Activated CD4-positive, alpha-beta T cell treated with anti-CD3 and anti-CD28 coated beads, Interleukin-2, amount 50 U/mL, for 16 hours (primary cell): ENCODE measurements at places on chromosomes 3 and 15.

- no peak for DNase-seq
Measured at GRCh38 chr3:44208568-44208967, 33.1 kb upstream of the TOPAZ1 start.

DNA sequence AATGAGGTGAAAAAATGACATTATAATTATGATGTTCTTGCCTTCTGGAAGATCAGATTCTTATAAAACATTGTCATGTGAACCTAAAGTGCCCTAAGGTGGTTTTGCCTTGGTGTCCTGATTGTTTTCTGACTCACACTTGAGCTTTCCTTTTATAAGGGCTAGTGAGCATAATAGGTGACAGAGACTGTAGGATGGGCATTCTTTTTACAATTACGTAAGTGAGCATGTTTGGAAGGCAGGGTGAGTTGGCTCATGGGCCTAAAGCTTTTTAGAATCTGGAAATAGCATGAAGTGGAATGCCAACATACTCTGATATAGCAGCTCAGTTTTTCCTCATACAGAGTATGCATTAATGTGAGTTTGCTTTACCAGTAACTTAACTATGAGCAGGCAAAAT is 41.2 kb downstream of the CRYBG3 start:
- no peak for DNase-seq

GRCh38 chr3:99249627-99250026 is 348.1 kb upstream of the DCBLD2 start:
- DNase-seq, result no peak

DNA sequence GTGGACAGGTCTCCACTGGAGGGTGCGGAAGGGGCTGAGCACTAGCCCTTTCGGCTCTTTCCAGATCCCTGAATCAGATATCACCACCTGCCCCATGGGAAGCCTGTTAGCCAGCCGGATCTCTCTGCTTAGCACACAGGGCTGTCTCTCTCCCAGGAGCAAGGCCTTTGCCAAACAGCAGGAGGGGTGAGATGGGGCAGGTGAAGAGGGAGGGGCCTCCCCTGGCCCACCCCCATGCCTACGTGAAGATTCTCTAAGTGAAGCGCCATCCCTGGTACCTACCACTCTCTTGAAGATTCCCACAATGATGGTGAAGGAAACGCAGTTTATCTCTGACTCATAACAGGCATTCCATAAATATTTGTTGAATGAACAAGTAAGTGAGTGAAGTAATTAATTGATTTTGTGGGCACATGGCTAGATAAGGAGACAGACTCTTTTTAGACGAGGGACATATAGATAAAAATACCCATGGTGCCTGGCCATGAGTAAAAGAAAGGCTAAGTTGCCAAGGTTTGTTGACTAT is 19.6 kb upstream of the HCN4 start:
- no peak for DNase-seq

- no peak for DNase-seq
Measured at GRCh38 chr15:47356297-47356696, 361.0 kb upstream of the SEMA6D start.

DNA sequence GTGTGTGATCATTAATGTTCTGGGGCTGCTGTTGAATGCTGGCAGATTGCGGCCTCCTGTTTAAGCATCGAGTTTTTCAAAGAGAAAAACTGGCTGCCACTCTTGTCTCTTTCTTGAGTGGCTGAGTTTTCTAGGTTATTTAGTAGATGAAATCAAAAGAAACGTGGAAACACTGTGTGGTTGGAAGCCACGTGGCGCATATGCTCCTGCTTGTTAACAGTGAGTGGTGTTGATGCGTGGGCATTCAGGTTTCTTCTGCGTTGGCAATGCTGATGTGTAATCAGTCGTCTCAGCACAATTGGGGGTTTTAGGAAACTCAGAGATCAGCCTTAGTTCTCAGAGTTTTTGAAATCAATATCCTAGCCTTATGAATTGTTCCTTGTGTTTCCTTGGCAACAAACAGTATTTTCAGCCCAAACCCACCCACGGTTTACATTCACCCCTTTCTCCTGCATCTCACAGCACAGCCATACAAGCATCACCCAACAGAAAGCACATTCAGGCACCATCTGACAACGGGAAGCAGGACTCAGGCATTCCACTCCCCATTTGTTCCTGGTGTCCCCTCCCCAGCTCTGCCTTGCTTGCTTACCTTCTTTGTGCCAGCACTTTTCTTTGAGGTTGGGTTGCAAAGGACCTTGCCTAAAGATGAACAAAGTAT is 74.7 kb downstream of the SEC22A start:
- DNase-seq, result no peak

DNA sequence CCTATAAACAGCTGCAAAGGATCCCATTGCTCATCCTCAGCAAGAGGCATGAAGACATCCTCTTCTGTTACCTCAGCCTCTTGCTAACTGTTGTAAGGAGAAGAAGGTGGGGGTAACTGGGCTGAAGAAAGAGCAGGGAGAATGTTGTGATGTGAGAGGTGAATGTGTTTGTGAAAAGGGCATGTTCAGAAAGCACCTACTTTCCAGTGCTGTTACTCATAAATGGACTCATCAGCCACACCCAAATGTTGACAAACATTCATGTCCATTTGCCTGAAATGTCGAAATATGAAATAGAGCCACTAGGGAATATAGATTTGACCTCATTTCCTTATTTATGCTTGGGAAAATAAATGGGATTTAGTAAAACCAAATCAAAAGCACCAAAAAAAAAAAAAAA is 12.6 kb downstream of the SLC24A1 start:
- DNase-seq, result no peak

DNA sequence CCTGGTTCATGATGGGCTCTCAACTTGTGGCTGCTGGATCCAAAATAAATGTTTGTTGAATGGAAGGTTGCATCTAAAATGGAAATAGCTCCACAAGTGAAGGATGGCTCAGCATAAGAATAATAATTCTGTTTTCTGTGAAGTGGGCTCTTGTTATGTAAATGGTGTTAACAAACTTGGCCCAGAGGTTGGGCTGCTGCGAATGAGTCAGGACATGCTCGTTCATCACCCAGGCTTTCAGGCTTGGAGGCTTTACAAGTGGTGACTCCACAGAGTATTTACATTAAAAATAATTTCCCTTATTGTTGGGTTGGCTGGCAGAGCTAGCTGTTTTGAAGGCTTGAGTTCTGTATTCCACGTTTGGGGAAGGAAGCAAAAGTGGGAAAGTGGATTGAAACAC is 60.5 kb downstream of the ITGB5 start:
- no peak for DNase-seq

DNA sequence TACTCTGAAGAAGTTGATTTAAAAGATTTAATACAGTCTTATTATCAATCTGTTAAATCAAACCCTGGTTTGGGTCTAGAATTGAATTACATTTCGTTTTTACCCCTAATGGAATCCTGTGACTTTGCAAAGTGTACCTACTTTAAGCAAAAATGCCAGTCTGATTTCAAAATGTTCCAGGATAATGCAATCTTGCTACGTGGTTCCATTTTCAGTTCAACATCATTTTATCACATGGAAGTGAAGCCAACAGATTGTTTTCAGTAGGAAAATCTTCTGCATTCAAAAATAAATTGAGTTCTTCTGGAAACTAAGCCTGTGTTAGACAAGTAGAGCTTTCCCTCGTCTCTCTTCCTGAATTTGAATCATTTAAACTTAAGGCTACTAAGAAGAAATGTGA is 356.4 kb downstream of the CHST2 start:
- no peak for DNase-seq

- DNase-seq, result no peak
Measured at GRCh38 chr3:109887293-109887692, 549.9 kb upstream of the DPPA4 start.

GRCh38 chr3:51678641-51679040 is 7.6 kb downstream of the TEX264 start:
- DNase-seq, result no peak

GRCh38 chr3:71323558-71323957 is 260.0 kb downstream of the FOXP1 start:
- no peak for DNase-seq

DNA sequence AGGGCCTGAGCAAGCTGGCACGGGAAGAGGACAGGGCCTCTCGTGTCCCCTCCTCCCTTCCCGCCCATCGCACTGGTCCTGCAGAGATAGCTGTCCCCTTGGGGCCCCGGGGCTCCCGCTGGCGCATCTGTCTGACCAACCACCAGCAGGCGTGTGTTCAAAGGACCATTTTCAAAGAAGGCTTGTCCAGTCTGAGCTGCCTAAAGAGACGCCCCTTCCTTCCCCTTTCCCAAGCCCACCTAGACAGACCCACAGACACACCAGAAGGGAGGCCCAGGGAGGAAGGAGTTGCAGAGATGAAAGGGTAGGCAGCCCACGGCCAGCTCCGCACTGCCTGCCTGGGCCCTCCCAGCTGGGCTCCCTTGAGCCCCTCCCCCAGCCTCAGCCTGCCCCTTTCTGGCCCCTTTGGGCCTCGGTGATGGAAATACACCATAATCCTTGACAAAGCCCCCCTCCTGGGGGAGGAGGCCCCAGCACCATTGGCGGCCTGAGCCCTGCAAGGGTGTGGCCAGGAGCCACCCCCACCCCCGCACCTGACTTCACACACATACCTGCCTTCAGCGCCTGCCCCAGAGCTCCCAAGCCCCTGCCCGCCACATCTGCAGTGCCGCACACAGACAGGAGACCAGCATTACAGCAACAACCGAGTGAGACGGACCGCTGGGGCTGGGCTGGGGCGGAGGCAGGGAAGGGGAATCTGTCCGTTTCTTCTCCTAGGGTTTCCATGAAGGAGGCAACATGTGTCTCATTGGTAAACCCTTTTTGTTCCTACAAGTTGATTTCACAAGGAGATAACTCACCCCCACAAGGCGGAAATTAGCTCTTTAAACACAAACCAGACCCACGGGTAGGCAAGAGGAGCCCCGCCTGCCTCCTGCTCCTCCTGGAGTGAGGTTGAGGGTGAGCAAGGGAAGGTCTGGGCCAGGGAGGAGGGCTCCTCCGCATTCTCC is at the start of gene STRA6:
STRA6 (minus strand) TSS at position 336 of the 950 bp plus-strand sequence. CDS start 520 bp downstream, outside the sequence.
- no peak for DNase-seq

DNA sequence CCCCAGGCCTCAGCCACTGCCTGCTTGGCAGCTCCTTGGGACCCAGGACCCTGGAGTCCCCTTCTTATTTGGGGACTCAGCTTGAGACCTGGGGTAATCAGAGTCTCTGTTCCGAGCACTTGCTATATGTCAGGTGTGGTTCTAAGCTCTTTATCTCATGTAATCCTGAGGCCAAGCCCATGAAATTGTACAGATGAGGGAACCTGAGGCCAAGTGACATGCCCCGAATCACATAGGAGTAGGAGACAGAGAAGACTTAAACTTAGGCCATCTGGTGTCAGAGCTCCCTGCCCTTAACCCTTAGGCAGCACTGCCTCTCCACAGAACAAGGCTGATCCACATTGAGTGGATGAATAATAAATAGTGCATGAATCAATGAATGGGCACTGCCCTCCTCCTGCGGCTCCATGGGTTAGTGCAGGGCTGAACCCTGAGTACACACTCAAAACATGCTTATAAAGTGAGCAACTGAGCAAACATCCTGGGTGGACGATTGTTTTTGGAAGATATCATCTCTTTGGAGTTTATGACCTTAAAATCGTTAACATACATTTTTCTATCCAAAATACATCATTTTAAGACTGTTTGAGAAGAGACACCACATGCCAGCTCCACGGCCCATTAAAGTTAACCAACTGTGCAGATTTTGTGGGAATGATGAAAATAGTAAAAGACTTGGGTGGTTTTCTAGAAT is 33.2 kb upstream of the IQSEC1 start:
- DNase-seq, result no peak

DNA sequence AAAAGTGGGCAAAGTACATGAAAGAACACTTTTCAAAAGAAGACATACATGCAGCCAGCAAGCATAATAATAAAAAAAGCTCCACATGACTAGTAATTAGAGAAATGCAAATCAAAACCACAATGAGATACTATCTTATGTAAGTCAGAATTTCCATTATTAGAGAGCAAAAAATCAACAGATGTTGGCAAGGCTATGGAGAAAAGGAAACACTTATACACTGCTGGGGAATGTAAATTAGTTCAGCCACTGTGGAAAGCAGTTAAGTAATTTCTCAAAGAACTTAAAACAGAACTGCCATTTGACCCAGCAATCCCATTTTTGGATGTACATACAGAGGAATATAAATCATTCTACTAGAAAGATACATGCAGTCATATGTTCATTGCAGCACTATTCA is 360.7 kb downstream of the NSUN3 start:
- no peak for DNase-seq

DNA sequence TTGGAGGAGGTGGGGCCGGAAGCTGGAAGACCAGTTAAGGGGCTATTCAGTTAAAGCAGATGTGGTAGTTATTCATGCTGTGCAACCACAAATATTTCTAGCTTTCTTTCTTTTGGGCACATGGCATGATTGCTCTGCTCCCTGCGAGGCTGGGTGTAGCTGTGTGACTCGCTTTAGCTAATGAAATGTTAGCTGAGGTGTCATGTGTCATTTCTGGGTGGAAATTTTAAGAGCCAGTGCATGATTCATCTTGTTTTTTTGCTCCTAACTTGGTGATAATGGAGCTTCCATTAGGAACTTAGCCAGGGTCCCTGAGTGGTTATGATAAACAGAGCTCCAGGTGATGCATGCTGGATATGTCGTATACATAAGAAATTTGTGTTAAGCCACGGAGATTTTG is 300.6 kb downstream of the SATB1 start:
- no peak for DNase-seq

GRCh38 chr15:25717457-25718168 is 145.5 kb downstream of the ATP10A start:
- no peak for DNase-seq

- no peak for DNase-seq
Measured at GRCh38 chr3:135973841-135974240, 8.3 kb downstream of the PPP2R3A start.

DNA sequence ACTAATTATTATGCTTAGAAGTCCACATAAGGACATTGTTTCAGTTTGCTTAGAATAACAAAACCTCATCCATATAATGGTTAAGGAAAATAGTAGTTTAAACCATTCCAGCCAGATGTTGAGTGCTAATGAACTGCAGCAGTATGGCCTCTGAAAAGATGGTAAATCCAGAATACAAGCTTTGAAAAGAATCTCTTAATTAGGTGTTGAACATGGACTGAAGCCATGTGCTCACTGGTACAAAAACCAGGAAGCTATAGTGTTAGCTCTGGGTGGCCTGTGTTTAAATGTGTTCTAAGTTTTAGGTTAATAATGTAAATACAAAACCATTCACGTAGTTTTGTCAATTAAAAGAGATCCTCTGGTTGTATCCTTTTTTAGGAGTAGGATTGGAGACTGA is 78.2 kb downstream of the GALK2 start:
- DNase-seq, result no peak

DNA sequence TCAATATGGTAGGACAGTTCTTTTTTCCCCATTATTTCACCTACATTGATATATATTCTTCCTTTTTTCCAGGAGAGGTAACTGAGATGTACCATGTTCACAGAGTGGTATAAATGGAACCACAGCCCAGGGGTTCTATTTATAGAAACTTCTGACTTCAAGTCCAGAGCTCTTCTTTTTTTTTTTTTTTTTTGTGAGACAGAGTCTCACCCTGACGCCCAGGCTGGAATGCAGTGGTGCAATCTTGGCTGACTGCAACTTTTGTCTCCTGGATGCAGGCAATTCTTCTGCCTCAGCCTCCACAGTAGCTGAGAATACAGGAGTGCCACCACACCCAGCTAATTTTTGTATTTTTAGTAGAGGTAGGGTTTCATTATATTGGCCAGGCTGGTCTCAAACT is 267.1 kb upstream of the TPRG1 start:
- no peak for DNase-seq

GRCh38 chr3:643376-643775 is 446.8 kb downstream of the CHL1 start:
- no peak for DNase-seq

- no peak for DNase-seq
Measured at GRCh38 chr3:127221037-127221436, 28.1 kb downstream of the PRR23E start.

- no peak for DNase-seq
Measured at GRCh38 chr3:99633887-99634558, 4.4 kb upstream of the COL8A1 start.
